ENCODE measurements at places on chromosomes 4 and X.

DNA sequence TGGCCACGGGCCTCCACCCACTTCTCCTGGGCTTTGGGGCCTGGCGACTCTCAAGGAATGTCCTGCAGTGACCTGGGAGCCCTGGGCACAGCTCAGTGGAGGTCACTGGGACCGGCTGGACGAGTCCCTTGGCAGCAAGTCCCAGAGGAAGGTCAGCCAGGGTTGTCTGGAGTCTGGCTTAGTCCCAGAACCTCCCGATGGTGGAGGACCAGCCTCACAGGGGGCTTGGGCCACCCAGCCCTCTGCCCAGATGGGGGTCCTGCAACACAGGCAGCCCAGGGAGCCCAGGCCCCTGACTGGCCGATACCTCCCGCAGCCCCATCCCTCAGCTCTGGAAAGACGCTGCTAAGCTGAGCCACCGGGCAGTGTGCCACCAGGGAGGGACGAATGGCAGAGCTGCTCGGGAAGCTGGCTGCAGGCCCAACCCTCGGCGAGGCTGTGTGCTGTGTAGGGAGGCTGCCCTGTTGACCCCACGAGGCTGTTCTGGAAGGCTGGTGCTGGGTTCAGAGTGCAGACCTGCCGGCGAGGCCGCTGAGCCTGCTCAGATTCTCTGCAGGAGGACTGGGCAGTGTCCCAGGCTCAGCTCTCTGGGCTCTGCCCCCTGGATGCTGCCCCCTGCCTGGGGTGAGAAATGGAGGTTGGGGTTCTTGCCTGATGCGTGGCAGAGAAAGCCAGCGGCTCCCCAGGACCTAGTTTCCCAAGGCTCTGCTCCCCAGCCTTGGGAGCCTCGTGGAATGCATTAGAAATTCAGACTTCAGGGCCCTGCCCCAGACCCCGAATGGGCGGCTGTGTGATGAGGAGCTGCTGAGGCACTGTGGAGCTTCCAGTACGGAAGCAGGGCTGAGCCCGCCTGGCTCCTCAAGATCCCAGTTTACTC, 61.7 kb downstream of the ADRA2C start:
- no peak for DNase-seq

DNA sequence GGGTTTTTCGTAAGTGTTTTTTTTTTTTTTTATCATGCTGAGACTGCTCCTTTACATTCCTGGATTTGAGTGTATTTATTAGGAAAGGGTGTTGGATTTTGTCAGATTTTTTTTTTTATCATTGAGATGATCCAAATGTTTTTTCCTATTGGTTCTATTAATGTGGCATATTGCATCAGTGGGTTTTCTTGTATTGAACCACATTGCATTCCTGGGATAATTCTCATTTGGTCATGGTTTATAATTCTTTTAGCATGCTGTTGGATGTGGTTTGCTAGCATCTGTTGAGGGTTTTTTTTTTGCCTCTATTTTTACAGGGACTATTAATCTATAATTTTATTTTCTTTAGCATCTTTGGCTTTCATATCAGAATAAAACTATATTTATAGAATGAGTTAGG, 28.8 kb downstream of the COL4A5 start:
- no peak for DNase-seq

GRCh38 chr4:82217986-82218715, 155.6 kb downstream of the HNRNPD start:
- no peak for DNase-seq

DNA sequence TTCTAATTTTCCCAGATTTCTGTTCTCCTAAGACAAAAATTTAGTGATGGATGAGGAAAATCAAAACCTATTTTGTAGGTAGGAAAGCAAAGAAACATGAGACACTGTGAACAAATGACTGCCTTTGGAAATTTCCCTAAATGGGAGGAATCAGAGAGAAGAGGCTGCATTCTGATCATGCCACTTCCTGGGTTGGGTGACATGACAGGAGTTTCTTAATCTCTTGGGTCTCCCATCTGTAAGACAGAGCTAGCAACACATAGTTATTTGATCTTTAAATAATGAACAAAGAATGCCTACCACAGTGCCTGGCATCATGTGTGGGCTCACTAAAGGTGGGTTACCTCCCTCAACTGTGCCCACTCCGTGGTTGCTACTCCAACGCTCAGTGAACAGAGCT, 57.1 kb downstream of the CCDC149 start:
- DNase-seq, result no peak

DNA sequence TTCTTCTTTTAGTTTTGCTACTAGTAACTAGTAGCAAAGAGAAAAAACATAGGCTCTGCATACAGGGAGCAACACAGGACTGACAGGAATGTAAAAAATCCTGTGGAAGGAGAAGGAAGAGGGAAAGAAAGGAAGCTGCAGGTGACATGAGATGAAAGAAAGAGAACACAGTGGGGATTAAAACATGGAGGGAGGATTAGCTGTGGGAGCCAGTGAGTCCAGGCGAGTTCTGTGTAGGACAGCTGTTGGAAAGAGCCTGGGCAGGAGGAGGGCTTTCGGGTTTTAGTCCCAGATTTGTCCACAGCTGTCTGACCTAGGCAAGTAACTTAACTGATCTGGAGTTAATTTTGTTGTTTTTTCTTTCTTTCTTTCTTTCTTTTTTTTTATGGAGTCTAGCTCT, 21.6 kb downstream of the CCNG2 start:
- no peak for DNase-seq

DNA sequence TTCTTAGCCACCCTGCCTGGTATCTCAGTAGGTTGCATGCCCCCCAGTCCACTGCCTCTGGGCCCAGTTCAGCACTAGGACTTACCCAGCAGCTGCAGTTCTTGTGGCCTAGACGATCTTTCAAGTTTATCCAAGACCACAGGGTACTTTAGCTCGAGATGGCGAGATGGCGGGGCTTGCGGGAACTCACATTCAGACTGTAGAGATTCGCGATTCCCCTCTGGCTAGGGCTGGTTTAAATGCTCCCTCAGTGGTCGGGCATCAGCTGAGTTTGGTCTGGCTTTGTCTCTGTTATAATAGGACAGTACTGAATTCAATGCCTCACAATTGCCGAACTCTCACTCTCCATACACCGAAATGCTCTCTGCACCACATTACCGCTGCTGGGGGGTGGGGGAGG, 18.4 kb upstream of the RFC1 start:
- DNase-seq, result no peak

Measured in stimulated activated CD8-positive, alpha-beta memory T cell treated with anti-CD3 and anti-CD28 coated beads, Interleukin-4, amount 100 ng/mL, for 1 hour (primary cell).